Mesothelial cell of epicardium (in vitro differentiated cells): ENCODE measurements at places on chromosomes 3 and 15.
A peak's percentile ranks its signal among the peaks of the same experiment; 100 is the strongest.

GRCh38 chr15:47975427-47975826, 145.4 kb upstream of the SLC24A5 start:
- H3K27me3 ChIP-seq, result no peaks in the 10 kb centered on the region
- no peak overlapping the region for H3K27ac ChIP-seq
- no peaks in the 10 kb centered on the region for H3K4me1 ChIP-seq
- H3K4me3 ChIP-seq, result no peak overlapping the region
- no peaks in the 10 kb centered on the region for H3K36me3 ChIP-seq

DNA sequence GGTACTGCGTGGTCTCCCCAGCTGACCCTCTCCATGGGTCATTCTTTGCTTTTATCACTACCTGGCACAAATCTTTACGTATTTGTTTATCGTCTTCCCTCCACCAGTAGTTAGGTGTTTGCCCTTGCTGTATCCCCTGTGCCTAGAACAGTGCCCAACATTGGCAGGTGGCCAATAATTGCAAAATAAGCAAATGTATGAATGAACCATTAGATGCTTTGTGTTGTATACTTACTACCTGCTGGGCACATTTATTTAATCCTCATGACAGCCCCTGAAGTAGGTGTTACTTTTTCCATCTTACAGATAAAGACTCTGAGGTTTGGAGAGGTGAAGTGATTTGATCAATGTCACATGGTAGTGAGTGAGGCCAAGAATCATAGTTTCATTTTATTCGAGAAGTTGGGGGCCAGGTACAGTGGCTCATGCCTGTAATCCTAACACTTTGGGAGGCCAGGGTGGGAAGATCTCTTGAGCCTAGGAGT, 2.0 kb upstream of the TWF2 start:
- H3K36me3 ChIP-seq, result no peaks in the 10 kb centered on the region
- no peak for DNase-seq
- H3K27me3 ChIP-seq, result no peaks in the 10 kb centered on the region

- H3K27ac ChIP-seq, result no peak overlapping the region
- DNase-seq, result no peak
Measured at GRCh38 chr3:151995091-151995490, 121.6 kb downstream of the SUCNR1 start.

DNA sequence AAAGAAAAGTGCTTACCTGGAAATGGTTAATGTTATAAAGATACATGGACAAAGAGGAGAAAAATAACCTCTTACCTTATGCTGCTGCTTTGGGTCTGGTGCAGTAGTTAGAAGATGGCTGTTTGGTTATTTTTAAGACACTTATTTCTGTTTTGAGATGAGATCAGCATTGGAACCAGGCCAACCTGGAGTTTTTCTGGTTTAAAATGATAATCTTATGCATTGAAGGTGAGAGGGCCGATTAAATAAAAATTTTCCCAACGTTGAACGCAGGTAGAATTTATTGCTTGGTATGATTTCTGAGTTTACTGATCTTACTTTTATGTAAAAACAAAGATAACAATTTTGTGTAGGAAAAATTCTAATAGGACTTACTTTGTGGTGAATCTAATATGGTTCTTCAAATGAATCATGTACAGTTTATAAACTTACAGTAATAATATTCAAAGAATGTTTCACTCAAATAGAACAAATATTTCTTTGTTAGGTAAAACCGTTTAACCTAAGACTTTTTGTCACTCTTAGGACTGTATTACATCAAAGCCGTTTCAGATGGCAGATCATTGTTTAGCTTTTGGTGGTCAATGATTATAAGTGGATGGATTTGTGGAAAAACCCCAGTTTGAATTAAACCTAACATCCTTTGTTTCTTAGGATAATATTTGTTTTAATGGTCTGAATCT, 14.9 kb downstream of the UBE2E2 start:
- peak overlapping the region; percentile 78 for H3K27ac ChIP-seq
- H3K36me3 ChIP-seq, result peaks cover 8% of the 10 kb centered on the region
- H3K4me3 ChIP-seq, result no peak overlapping the region
- DNase-seq, result no peak

DNA sequence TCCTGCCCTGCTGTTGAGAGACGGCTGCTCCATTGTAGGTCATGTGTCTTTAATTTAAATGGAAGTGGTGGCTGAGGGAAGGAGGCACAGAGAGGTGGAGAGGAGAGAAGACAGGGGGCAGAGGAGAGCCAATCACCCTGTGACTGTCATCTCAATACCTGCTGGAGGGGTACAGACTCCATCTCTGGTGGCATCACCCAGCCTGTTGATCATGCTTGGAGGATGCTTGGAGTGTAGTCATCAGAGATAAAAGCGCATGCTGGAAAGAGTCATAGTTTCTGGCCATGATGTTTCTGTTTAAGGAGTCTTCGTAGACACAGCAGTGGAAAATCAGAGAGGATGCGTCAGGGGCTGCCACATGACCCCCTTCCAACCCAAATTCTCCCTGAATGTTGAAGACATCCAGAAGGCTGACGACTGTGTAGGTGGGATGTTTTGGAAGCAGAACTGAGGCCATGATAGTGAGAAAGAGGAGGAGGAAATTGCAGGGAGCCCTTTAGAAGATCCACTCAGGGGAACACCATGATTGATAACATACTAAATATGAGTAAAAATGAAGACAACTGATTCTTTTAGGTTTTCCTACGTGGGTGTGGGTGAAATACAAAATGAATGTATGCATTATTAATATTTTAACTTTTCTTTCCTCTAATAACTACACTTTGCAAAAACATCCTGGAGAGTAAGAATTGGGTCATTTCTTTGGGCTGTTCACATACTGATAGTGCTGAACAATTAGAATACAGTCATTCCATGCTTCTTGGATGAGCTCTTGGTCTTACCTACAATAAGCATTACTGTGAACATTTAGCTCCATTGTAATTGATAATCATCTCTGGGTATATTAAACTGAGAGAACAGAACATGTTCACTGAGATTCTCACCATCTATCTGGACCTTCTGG, 210.6 kb upstream of the ATP10A start:
- H3K27me3 ChIP-seq, result no peaks in the 10 kb centered on the region
- H3K4me1 ChIP-seq, result peaks cover 11% of the 10 kb centered on the region
- H3K27ac ChIP-seq, result no peak overlapping the region

- H3K36me3 ChIP-seq, result no peaks in the 10 kb centered on the region
- no peak for DNase-seq
- peaks cover 2% of the 10 kb centered on the region for H3K4me1 ChIP-seq
- no peak overlapping the region for H3K4me3 ChIP-seq
- H3K27me3 ChIP-seq, result no peaks in the 10 kb centered on the region
- H3K27ac ChIP-seq, result no peak overlapping the region
Measured at GRCh38 chr3:40780925-40781406, 256.2 kb downstream of the ZNF621 start.

GRCh38 chr3:49968346-49968745, 28.4 kb downstream of the RBM6 start:
- no peak overlapping the region for H3K4me3 ChIP-seq
- no peaks in the 10 kb centered on the region for H3K27me3 ChIP-seq
- peaks cover 22% of the 10 kb centered on the region for H3K36me3 ChIP-seq
- H3K4me1 ChIP-seq, result peaks cover 10% of the 10 kb centered on the region

- no peaks in the 10 kb centered on the region for H3K36me3 ChIP-seq
- peaks cover 55% of the 10 kb centered on the region for H3K4me1 ChIP-seq
- no peak overlapping the region for H3K4me3 ChIP-seq
- DNase-seq, result no peak
Measured at GRCh38 chr3:168472783-168473182, 377.1 kb upstream of the GOLIM4 start.

DNA sequence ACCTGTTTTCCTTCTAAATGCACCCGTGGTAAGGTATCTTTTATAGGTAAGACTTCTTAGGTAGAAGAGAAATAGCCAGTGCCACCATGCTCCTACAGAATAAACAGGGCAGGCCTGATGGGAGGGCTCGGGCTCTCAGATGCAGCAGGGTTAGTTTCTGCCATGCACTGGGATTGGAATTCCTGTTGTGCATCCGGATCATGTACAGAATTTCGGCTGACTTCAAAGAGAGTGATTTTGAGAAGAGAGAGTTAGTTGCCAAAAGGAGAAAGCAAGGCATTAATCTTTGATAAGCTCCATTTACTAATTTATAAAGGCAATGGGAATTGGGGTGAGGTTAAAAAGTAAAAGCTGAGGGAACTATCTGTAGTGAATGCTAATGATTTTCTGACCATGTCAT, 211.2 kb downstream of the WDR72 start:
- peaks cover 5% of the 10 kb centered on the region for H3K4me1 ChIP-seq
- no peaks in the 10 kb centered on the region for H3K36me3 ChIP-seq
- DNase-seq, result no peak
- no peaks in the 10 kb centered on the region for H3K27me3 ChIP-seq
- H3K4me3 ChIP-seq, result no peak overlapping the region

GRCh38 chr15:31197497-31198414, 96.2 kb upstream of the TRPM1 start:
- no peak overlapping the region for H3K4me3 ChIP-seq
- H3K27me3 ChIP-seq, result peaks cover 4% of the 10 kb centered on the region
- H3K4me1 ChIP-seq, result no peaks in the 10 kb centered on the region
- H3K27ac ChIP-seq, result no peak overlapping the region
- no peaks in the 10 kb centered on the region for H3K36me3 ChIP-seq

GRCh38 chr15:80414546-80415357, 10.6 kb downstream of the ARNT2 start:
- H3K4me1 ChIP-seq, result no peaks in the 10 kb centered on the region
- H3K27me3 ChIP-seq, result peaks cover under 1% of the 10 kb centered on the region
- DNase-seq, result no peak
- no peaks in the 10 kb centered on the region for H3K36me3 ChIP-seq
- no peak overlapping the region for H3K4me3 ChIP-seq

GRCh38 chr3:140629357-140630137, 48.3 kb upstream of the TRIM42 start:
- H3K27ac ChIP-seq, result peak overlapping the region; percentile 57
- H3K4me1 ChIP-seq, result peaks cover 41% of the 10 kb centered on the region
- no peaks in the 10 kb centered on the region for H3K27me3 ChIP-seq
- no peak overlapping the region for H3K4me3 ChIP-seq

DNA sequence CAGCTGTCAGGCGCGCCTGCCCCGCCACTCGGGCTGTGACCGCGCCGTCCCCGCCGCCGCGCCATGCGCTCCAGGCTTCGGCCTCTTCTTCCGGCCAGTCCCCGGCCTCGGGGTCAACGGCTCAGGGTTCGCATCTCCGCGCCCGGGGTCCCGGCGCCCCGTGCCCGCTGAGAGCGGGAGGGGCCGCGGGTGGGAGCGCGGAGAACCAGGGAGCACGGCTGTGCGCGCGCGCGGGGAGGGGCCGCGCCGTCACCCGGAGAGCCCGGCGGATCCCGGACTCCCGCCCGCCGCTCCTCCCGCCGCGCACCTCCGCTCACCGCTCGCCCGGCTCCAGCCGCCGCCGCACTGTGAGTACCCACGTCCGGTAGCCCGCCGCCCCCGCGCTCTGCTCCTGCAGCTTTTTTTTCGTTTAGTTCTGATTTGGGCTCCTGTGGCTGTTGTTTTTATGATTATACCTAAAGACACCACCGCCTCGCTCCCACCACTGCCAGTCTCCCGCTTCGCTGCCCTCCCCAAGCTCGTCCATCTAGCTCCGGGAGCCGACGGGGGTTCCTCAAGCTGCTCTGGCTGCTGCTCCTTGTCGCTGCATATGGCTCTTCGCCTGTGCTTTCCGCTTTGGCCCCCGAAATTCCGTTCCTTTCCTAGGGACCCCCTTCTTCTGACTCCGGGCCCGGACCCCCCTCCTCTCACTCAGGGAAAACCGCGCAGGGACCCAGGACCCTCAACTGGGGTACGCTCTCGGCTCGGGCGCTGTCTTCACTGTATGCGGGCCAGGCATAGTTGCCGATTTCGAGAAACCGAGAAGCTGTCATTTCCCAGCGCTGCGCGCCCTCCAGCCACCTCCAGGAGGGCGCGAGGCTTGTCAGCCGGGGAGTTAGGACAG, 1.8 kb upstream of the SKOR1 start:
- no peaks in the 10 kb centered on the region for H3K36me3 ChIP-seq
- peaks cover 30% of the 10 kb centered on the region for H3K4me1 ChIP-seq
- peaks cover 82% of the 10 kb centered on the region for H3K27me3 ChIP-seq

GRCh38 chr3:156456771-156457224, 98.1 kb downstream of the SSR3 start:
- DNase-seq, result no peak
- peak overlapping the region; percentile 98 for H3K27ac ChIP-seq
- no peaks in the 10 kb centered on the region for H3K27me3 ChIP-seq
- H3K4me3 ChIP-seq, result peak overlapping the region; percentile 59

DNA sequence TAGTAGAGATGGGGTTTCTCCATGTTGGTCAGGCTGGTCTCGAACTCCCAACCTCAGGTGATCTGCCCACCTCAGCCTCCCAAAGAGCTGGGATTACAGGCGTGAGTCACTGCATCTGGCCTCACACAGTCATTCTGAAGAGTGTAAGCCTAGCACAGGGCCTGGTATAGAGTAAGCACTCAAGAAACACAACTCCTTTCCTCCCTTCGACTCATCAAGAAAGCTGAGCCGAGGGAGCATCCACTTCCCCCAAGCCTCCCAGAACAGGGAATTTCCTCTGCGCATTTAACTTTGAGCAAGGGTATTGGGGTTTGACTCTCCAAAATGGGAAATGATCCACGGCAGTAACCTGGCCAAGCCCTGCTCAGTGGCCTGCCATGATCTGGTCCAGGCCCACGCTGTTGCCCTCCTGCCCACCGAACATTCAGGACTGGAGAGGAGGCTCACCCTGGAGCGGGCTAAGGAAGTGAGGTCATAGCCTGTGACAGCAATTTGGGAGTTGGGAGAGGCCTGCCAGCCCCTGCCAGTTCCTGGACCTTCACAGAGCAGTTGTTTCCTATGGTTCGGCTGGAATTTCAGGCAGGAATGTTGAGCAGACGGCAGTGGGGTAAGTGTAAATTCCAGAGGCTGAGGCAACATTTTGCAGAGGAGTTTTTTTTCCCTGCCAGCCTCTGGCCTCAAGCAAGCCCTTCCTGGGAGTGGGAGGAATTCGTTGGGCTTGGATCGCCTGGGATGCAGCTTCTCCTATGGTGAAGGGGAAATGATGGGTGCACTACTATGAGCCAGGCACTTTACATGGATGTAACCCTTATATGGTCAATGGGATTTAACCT, 21.2 kb upstream of the SMAD3 start:
- peak overlapping the region; percentile 84 for H3K27ac ChIP-seq
- no peaks in the 10 kb centered on the region for H3K36me3 ChIP-seq
- DNase-seq, result no peak
- H3K27me3 ChIP-seq, result no peaks in the 10 kb centered on the region

GRCh38 chr3:156471431-156471830, 83.5 kb downstream of the SSR3 start:
- H3K4me3 ChIP-seq, result no peak overlapping the region
- H3K4me1 ChIP-seq, result peaks cover 63% of the 10 kb centered on the region
- no peaks in the 10 kb centered on the region for H3K27me3 ChIP-seq
- no peaks in the 10 kb centered on the region for H3K36me3 ChIP-seq
- no peak for DNase-seq
- peak overlapping the region; percentile 88 for H3K27ac ChIP-seq

GRCh38 chr3:65938147-65938546, 100.6 kb downstream of the MAGI1 start:
- no peak overlapping the region for H3K27ac ChIP-seq
- H3K4me3 ChIP-seq, result no peak overlapping the region
- peaks cover 10% of the 10 kb centered on the region for H3K4me1 ChIP-seq
- H3K36me3 ChIP-seq, result peaks cover 4% of the 10 kb centered on the region
